ENCODE measurements at places on chromosomes 13 and 19. TPM values are rescaled to one million over a fixed set of nuclear protein-coding genes. Genes with fewer than 3 reads are reported as not detected.

DNA sequence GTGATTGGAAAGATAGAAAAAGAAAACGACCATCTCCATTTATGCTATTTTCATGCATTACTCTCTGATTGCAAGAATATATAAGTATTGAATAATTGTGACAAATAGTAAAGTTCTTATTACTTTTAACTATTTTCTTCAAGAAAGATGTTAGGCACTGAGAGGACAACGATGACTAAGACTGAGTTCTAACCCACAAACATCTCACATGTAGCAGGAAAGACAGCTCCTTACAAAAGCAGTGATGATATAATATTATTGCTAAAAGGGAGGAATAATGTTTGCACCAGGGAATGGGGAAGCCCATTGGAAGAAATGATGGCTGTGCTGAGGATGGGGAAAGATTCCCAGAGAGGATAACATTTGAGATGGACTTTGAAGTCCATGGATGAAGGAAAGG lies 22.6 kb downstream of the RXFP2 start:
- DNase-seq = no peak

GRCh38 chr13:112453207-112453829 lies 77.2 kb downstream of the SPACA7 start:
- no peak for DNase-seq

- peak; percentile 56 for DNase-seq
Measured at GRCh38 chr13:100983111-100983510, 308.5 kb upstream of the TMTC4 start.

DNA sequence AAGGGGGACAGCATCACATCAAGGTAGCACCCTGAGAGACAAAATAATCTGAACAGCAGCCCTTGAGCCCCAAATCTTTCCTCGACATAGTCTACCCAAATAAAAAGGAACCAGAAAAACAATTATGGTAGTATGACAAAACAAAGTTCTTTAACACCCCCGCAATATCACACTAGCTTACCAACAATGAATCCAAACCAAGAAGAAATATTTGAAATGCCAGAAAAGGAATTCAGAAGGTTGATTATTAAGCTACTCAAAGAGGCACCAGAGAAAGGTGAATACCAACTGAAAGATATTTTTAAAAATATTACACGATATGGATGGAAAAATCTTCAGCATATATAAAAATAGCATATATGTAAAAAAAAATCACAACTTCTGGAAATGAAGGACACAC lies 252.9 kb upstream of the SLITRK6 start:
- DNase-seq = no peak

DNA sequence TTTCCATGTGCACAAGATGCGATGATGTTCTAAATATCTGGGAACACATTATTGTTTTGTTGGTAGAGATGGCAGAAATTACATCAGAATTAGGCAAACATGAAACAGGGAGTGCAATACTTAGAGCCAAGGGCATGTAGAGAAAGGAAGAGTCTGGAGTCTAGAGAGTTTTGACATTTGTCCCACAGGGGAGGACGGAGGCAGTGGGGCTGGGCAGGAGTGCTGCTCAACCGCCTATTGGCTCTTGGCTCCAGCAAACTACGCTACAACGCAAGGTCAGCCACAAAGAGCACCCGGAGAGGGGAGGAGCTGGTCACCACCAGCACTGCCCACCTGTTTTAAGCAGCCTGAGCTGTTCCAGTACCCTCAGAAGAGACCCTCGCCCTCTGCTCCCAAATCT lies 108.3 kb downstream of the ABCC4 start:
- DNase-seq = no peak

DNA sequence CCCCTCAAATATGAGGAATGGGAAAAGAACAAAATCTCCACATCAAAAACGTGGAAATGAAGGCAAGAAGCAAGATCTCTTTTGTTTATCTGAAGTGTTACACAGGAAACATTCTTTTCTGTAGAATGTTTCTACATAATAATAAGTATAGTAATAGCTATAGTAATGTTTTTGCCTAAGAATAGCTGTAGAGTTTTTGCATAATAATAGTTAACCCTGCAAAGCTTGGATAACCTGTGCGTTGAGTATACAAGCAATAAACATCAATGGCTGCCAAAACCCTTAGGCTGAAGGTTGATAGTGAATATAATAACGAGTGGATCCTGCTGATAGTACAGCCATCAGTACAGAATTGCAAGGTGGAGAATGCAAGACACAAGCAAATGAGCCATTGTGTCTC lies 11.1 kb upstream of the LILRA5 start:
- no peak for DNase-seq

The VSIG10L gene
- 1.2 TPM for polyA plus RNA-seq

DNA sequence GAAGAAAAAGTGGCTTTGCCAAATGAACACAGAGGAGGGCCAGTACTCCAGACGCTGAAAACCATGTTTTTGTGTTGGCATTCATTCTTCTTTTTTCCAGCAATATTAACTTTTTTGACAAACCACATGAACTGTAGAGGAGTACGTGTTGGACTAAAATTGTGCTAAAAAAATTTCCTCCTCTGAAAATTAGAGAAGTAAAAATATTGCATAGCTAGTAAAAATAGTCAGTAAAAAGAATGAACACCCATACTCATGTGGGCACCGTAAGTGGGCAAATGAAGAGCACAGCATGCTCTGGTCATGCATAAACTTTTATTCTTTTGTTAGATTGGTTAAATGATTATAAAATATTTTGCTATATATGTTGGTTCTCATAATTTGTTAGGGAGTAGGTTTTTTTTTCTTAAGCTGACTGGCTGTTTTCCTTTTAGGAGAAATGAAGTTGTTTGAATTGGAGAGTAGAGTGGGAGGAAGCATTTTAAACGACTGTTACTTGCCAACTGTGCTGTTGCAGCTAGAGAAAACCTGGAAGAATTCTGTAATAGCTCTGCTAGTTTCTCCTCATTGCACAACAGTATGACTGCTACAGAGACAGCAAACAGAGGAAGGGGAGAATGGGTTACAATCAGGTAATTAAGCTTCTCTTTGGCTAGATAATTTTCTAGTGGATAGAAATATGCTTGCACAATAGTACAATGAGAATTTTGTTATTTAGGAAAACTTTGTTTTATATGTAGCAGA lies 222.4 kb downstream of the KCTD12 start:
- peak; percentile 56 for DNase-seq

The ZNF700 gene
- polyA plus RNA-seq = 10.8 TPM

DNA sequence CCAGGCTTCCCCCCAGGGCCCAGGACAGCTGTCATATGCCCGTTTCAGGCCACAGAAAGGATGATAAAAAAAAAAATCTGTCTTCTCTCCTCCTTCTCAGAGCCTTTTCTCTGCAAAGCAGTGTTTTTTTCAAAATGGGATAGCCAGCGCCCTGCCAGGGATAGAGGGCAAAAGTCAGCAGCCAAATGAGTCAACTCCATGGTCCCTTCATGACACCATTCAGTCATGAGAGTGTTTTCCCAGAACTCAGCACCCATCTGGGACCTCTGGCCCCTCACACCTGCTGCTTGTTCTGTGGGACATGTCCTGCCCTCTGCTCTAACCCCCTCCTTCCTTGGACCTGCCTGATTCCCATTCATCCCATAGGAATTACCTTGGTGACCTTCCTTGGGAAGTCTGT lies 95.0 kb downstream of the CYSLTR2 start:
- DNase-seq = no peak

DNA sequence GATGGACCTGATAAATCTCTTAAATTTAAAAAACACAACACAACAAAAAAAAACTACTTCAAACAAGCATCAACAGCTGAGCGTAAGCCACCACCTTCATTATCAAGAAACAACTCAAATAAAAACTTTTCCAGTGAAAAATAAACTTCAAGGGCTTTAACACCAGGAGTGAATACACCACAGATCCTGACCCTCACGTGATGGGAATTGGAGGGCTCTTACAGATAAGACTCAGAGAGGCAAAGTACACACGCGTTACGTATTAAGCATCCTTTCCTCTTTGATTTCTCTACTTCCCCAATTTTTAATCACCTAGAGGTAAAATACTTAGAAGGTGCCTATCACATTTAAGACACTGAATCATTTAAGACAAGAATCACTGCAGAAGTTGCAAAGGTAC lies 573 bp upstream of the STARD13 start:
- no peak for DNase-seq

DNA sequence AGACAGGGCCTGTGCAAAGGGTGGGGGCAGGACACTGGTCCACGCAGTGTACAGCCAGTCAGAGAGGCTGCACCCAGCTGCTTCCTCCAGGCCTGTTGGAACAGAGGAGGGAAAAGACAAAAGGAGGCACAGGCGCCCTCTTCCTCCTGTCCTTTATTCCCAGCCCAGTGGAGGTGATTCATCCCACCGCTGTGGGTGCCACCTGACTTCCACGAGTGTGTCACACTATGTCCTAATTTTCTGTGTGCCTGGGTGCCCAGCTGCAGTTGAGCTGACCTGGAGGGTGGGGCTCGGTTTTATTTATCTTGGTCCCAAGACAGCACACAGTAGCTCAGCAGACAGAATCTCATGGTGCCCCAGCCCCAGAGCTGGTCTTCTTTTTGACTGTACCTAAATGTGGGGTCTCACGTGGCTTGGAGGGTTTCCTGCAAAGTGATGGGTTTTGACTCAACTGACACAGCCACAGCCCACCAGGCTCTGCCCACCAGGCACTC lies 9.0 kb downstream of the EPS15L1 start:
- DNase-seq = no peak

Data from muscle of back (tissue), 13 donors.